ENCODE measurements at places on chromosomes 2 and 18. TPM values are rescaled to one million over a fixed set of nuclear protein-coding genes. Genes with fewer than 3 reads are reported as not detected.

DNA sequence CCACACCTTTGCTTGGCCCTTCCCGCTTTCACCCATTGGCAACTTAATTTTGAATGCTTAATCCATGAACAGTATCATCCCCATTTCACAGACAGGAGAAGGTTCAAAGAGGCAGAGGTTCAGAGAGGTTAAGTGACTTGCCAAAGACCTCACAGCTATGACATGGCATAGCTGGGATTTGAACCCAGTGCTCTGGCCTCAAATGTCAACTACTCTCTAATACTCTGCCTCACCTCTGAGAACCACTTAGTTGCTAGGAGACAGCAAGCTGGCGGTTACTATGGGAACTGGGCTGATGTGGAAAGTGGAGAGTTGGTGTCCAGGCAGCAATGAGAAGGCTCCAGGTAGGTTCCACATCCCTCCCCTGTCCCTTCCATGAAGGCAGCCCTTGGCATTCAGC, 15.8 kb upstream of the PRSS56 start:
- no peak overlapping the region for H3K4me3 ChIP-seq
- peaks cover 28% of the 10 kb centered on the region for H3K27me3 ChIP-seq
- DNase-seq: no peak
- no peaks in the 10 kb centered on the region for H3K4me1 ChIP-seq
- no peak overlapping the region for H3K27ac ChIP-seq

GRCh38 chr2:132484144-132484543, 67.5 kb downstream of the GPR39 start:
- no peak overlapping the region for H3K4me3 ChIP-seq
- H3K27me3 ChIP-seq: no peaks in the 10 kb centered on the region
- H3K4me1 ChIP-seq: no peaks in the 10 kb centered on the region
- no peaks in the 10 kb centered on the region for H3K36me3 ChIP-seq
- no peak overlapping the region for H3K27ac ChIP-seq

DNA sequence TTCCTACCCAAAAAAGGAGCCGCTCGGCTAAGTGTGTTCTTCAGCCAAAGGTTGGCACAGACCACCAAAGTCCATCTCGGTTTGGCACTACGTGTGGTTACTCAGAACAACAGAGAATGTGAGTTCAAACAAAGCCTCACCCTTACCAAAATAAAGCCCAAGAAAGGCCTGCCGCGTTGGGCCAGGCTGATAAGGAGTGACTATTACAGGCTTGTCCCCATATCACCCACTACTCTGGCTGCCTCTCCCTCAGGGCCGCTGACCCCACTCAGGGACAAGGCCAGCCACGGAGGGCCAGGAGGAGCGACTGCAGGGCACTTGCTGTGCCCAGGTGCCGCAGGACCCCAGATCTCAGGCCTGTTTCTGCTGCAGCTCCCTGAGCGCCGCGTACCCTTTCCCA, 13.8 kb downstream of the HS1BP3 start:
- H3K27me3 ChIP-seq: no peaks in the 10 kb centered on the region
- no peak overlapping the region for H3K27ac ChIP-seq
- no peak for DNase-seq
- H3K4me3 ChIP-seq: no peak overlapping the region
- H3K36me3 ChIP-seq: no peaks in the 10 kb centered on the region
- H3K4me1 ChIP-seq: peaks cover 20% of the 10 kb centered on the region

DNA sequence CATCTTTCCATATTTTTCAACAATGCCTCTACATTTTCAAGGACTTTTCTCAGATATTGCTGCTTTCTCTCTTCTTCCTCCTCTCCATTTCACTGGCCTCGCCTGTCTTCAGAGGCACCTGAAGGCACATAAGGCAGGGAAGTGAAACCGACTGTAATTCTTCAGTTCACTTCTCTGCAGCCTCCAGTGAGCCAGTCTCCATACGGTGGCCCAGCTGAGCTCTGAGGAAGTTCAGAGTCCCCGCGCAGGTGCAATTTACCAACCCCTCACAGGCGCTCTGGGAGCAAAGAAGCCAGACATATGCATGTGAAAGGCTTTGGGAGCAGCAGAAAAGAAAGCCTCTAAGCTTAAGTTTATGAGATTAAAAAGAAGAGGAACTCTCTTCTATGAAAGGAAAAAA, 12.4 kb downstream of the KLHL14 start:
- no peak overlapping the region for H3K27ac ChIP-seq
- DNase-seq: no peak
- H3K36me3 ChIP-seq: no peaks in the 10 kb centered on the region
- no peaks in the 10 kb centered on the region for H3K4me1 ChIP-seq
- no peak overlapping the region for H3K4me3 ChIP-seq

DNA sequence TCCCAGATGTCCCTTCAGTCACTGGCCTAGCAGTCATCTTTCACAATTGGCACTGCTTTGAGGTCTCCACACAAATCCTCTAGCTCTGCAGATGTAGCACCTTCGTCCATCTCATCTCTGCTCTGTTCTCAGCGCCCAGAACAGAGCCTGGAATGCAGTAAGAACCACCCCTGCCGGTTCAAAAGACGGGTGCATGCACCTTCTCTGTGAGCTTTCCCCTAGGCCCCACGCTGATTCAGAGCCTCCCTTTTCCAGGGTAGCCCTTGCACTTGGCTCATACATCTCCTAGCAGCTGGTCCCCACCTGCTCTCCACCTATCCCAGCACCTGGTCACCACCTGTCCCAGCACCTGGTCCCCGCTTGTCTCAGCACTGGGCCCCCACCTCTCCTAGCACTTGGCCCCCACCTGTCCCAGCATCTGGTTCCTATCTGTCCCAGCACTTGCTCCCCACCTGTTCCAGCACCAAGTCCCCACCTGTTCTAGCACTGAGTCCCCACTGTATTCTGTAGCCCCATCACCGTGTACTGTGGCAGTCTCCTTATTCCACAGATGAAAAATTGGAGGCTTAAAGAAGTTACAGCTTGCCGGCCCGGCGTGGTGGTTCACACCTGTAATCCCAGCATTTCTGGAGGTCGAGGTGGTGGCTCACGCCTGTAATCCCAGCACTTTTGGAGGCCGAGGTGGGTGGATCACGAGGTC, 4.7 kb upstream of the KCNF1 start:
- H3K36me3 ChIP-seq: no peaks in the 10 kb centered on the region
- DNase-seq: no peak
- H3K27ac ChIP-seq: no peak overlapping the region
- peaks cover 10% of the 10 kb centered on the region for H3K27me3 ChIP-seq
- H3K4me3 ChIP-seq: no peak overlapping the region

- no peaks in the 10 kb centered on the region for H3K27me3 ChIP-seq
- H3K4me1 ChIP-seq: no peaks in the 10 kb centered on the region
- DNase-seq: no peak
- H3K27ac ChIP-seq: no peak overlapping the region
These were observed 46.5 kb downstream of the ZAP70 start for GRCh38 chr2:97759727-97760407.

GRCh38 chr2:239240414-239240881, 160.4 kb downstream of the HDAC4 start:
- H3K27me3 ChIP-seq: no peaks in the 10 kb centered on the region
- H3K4me3 ChIP-seq: no peak overlapping the region
- DNase-seq: no peak
- no peaks in the 10 kb centered on the region for H3K36me3 ChIP-seq

DNA sequence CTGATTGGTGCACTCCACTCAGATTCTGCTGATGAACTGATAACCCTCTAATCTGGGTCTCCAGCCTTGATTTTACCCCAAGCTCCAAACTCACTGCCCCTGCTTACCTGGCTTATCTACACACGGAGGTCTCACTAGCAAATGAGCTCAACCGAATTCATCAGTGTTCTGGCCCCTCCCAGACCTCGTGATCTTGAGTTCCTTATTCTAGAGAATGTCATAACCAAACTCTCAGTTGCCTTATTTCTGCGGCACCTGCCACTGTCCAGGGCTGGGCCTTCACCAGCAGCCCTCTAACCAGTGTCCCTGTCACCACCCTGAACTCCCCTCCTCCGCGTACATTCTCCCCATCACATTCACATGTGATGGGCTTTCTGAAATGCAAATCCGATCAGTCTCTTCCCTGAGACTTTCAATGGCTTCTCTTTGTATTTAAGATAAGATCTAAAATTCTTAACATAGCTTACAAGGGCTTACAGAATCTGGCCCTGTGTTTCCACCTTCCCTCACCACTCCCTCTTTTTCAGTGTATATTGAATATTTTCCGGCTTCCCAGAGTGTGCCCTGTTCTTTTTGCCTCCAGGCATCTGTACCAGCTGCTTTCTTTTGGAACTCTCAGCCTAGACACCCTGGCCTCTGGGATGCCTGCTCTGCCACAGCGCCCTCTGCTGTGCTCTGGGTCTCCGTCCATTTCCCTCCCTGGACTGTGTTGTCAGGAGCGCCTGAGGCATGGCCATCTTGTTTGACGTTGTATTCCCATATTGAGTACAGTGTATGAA, 31.1 kb downstream of the NAB1 start:
- peak; percentile 68 for DNase-seq
- no peak overlapping the region for H3K4me3 ChIP-seq

The SPATA3 gene
- not detected for total RNA-seq

The ATP6V1C2 gene
- total RNA-seq: 1.4 TPM

The ABCG8 gene
- 0.48 TPM for total RNA-seq

The TSGA10 gene
- 6.1 TPM for total RNA-seq

The LYG2 gene
- total RNA-seq: not detected

The NTSR2 gene
- total RNA-seq: not detected

The TIGD1 gene
- total RNA-seq: 3.0 TPM
